ENCODE measurements at places on chromosomes 3 and 15.

GRCh38 chr3:29240248-29240647 is 40.6 kb upstream of the RBMS3 start:
- DNase-seq, result no peak

GRCh38 chr3:17742880-17743657 is 638 bp upstream of the TBC1D5 start:
- DNase-seq, result no peak

DNA sequence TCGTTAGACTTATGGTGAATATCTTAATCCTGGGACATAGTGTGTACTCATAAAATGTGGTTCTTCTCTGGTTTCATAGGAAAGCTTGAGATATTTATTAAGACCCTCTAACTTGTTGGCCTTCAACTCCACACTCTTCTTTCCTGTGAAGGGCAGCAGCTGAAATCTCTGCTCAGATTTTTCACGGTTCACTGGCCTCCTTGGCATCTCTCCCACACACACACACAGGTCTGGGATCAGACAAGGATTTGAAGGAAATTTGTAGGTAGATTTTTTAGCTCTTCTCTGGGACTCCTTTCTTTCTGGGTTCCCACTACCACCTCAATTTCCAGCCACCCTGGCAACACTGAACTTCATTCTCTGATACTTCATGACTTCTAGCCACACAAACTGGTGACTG is 70.2 kb downstream of the MYRIP start:
- no peak for DNase-seq

GRCh38 chr15:47586653-47587224 is 130.6 kb upstream of the SEMA6D start:
- no peak for DNase-seq

GRCh38 chr3:147554332-147554731 is 145.2 kb downstream of the ZIC1 start:
- no peak for DNase-seq

DNA sequence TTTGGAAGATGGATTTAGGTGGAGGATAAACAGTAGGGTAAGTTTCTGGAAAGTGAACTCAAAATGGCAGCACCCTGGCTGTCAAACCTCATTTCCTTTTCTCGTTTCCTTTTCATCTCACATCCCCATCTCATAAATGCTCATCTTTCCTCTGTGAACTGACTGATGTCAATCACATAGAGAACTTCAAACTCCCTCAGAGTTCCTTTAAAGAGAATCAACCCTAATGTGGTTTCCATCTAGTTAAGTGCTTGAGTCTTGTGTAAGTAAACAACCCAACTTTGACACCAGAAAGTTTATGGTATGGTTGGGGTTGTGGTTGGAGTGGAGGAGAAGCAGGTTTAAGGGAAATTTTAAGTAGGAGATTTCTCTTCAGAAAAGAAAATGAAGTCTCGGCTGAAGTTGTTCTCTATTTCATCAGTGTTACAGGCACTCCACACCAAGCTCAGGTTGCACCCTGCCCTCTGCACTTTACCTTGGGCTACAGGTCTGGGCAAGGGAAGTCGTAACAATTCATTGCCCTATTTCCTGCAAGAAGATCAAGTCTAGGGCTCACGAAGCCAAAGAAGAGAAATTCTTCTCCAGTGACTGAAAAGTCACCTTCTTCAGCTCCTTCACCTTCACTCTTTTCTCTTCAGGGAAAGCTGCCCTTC is 34.4 kb upstream of the TNIK start:
- DNase-seq, result no peak

DNA sequence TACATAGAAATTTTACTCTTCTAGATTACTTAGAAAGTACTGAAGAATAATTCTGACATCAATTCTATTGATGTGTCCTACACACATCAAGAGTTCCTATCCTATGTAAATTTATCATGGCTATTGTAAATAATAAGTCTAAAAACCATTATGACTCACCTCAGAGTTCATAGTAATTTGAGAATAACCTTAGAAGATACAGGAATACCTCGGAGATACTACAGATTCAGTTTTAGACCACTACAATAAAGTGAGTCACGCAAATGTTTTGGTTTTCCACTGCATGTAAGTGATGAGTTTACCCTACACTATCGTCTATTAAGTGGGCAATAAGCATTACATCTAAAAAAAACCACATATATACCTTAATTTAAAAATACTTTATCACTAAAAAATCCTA is 74.8 kb downstream of the NR1I2 start:
- no peak for DNase-seq

DNA sequence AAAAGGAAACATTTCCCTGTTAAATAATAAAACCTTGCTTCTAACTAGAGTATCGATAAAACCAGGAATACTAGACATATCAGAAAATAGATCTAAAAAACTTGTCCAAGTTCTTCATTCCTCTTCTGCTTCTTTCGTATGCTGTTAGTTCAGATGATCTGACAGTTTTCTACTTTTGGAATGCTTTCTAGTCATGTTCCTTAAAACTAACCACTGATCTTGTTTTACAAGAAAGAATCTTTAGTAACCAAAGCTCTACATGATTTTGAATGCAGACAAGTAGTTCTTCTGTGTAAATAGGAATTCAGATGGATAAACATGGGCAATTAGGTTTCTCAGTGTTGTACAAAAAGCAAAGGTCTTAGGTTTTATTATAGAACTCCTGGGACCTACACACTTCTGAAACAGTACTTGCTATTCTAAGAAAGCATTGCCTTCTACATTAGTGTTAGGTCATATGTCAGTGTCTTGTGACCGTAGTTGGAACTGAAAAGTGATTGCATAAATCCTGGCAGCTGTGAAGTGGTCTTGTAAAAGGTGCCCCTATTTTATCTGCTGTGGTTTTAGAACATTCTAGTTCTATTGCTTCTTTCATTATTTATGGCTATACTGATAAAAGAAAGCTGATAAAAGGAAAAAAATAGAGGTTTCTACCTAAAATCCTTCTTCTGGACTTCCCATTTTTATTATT is 40.7 kb downstream of the SNRK start:
- DNase-seq, result no peak

DNA sequence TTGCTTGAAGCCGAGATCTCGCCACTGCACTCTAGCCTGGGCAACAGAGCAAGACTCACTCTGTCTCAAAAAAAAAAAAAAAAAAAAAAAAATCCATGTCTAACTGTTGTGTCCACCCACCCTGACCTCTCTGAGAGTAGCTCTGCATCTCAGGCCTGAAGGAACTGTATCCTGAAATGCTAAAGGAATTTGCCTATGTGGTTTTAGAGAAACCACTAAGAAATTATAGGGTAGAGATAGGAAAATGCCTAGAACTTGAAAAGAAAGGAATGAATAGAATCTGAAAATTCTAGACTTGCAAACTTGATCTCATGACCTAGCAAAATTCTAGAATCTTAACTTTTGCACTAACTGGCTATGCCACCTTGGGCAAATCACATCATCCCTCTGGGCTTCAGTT is 217.5 kb upstream of the ROPN1 start:
- no peak for DNase-seq

DNA sequence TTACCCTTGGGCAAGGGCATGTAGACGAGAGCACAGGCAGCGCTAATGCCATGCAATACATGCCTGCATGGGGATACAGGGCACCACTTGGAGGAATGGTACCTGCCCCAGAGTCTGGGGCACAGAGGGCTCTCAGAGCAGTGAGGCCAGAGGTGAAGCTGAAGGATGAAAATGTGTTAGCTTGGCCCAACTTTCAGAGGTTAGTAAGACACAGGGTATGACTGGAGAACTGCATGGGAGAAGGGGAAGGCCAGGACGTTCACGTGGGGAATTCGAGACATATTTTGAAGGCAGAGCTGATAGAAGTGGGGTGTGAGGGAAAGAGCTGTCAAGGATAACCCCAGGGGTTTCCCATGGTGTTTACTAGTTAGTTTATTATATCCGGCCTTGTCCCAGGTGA is 19.6 kb downstream of the CSRNP1 start:
- DNase-seq, result no peak

DNA sequence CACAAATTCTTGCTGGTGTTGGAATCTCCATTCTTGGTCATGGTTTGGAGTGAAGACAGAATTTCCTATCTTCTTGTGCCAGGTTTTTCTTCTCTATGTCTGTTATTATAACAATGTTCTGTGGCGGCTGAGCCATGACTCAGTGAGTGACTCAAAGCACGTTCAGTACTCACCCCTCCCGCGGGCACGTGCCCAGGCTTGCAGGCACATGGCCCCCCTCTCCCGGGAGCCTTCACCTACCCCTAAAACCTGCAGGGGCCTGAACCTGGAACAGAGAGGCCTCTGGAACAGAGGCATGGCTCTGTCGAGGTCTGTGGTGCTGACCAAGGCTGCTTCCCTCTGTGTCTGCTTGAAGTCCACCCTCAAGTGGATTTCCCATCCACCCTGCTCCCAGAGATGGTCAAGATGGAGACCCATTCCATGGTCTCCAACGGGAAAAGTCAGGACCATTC is 27.6 kb downstream of the PLXNB1 start:
- DNase-seq, result no peak

DNA sequence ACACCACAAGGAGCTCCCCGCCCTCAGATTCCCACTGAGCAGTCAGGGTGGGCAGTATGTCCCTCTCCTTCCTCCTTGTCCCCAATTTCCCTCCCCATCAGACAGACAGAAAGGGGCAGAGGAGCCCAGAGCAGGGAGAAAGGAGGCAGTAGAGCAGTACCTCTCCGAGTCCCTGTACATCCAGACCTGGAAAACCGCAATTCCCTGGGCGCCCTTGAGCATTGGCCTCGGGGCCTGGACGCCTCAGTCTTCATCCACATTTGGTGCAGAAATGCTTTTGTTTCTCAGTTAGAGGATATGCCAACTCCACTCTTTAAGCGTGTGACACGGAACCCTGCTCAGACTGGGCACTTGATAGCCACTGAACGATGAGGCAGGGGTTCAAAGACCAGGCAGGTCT is 5.9 kb downstream of the ISG20 start:
- no peak for DNase-seq

- DNase-seq, result no peak
These were observed 30.9 kb downstream of the ARNT2 start for GRCh38 chr15:80434926-80435720.

GRCh38 chr3:156598413-156598812 is 43.5 kb upstream of the SSR3 start:
- DNase-seq, result no peak

DNA sequence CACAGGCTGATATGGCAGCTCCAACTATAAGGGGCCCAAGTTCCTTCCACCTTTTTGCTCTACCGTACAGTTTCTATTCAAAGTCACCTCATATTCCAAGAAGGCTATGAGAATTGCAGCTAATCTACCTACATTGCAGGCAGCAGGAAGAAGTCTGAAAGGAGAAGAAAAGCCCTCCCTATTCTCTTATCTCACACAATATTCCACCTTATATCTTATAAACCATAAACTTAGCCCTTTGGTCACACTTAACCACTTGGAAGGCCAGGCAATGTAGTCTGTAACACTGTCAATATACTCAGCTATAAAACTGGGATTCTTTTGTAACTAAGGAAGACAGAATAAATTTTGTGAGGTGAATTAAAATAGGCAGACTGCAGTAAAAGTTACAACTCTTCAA is 54.9 kb downstream of the TBC1D5 start:
- DNase-seq, result no peak

DNA sequence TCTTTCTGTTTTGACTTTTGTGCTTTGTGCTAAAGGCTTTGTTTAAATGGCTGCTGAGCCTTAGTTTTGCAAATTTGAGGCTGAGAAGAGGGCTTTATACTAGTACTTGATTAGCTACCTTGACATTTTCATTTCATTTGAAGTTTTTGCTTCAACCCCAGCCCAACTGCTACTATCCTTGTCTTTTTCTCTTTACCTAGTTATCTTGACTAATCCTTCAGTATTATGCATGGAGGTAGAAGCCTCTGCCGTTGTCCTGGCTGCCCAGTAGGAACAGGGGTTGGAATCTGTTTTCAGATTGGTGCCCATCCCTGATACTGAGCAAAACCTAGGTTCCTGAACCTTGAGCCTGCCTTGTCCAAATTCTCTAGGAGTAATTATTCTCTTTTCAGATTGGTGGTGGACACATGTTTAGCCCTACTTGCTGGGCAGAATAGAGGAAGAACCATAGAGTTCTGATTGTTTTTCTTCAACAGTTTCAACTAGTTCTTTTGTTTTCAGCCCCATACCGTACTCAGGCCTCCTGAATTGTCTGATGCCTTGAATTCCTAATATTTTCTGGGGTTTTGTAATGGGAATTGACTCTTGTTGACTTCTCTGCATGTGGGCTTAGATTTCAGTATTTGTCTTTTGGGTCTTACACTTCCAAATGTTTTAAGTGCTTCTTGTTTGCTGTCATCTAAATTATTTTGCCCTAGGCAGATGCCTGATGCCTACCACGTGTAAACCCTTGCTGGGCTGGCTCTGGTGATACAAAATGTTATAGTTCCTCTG is 143.2 kb downstream of the DOCK3 start:
- no peak for DNase-seq

GRCh38 chr3:152309031-152309430 is 40.3 kb downstream of the MBNL1 start:
- no peak for DNase-seq

GRCh38 chr3:111336511-111336910 is 205.5 kb upstream of the CD96 start:
- peak; percentile 68 for DNase-seq

DNA sequence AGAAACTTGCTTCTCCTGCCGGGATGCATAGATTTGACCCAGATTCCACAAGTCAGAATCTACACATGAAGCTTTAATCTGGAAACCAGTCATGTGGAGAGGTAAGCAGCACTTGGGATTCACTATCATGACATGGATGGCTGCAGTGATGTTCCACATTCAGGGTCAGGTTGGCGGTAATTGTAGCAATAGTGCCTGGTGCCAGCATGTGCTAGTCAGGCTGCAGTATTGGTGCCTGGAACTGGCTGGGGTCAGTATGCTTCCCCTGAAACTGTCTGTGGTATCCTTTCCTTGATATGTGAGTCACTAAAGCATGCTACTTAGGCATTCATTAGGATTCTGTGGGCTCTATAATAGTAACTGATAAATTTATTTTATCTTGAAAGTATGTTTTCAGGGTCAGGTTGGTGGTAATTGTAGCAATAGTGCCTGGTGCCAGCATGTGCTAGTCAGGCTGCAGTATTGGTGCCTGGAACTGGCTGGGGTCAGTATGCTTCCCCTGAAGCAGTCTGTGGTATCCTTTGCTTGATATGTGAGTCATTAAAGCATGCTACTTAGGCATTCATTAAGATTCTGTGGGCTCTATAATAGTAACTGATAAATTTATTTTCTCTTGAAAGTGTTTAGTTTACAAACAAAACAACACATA is 1439.2 kb downstream of the ZPLD1 start:
- no peak for DNase-seq

DNA sequence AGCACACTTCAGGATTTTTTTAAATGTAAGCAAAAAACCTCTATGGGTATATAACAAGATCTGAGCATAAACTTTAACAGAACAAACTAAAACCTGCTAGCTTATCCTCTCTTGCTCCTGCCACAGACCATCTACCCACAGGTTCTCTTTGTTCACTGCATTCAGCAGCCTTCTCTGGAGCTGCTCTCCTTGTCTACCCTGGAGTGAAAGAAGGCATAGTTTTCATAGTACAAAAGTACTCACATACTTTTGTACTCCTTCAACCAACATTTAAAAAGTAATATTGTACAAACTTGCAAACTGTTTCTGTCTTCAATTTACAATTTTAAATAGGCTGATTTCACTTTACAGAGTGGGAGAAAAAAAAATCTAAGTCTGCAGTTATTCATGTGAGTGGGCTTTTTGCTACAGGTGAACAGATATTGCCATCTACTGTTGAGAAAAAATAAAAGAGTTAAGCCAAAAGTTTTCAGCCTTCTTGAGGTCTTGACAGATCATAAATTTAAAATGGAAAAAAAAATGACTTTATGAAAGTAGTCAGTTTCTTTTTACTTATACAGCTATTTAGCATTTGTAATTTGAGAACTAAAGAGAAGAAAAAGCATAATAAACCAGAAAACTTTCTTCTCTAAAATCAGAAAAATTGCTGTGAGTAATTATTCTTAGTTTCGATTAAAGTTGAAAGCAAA is 20.4 kb downstream of the TERC start:
- no peak for DNase-seq
